Natural killer cell treated with Interleukin-12 subunit alpha and Interleukin-12 subunit beta and Interleukin-15 and Interleukin-18, amount 100 ng/mL, for 72 hours (primary cell): ENCODE measurements at places on chromosomes 3 and 15. TPM values are rescaled to one million over a fixed set of nuclear protein-coding genes. Genes with fewer than 3 reads are reported as not detected.

DNA sequence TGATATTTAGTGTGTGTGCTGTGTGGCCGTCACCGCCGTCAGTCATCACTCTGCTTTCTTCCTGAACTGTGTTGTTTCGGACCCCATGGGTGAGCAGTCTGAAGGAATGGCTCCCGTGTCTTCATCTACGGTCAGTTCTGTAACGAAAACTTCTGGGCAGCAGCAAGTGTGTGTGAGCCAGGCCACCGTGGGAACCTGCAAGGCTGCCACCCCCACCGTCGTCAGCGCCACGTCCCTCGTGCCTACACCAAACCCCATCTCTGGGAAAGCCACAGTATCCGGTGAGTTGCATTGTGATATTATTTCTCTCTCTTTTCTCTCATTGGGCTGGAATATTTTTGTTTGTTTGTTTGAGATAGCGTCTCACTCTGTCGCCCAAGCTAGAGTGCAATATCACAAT is 34.7 kb downstream of the MAP6D1 start:
- no peak for DNase-seq

Gene IGSF10
- not detected for total RNA-seq

GRCh38 chr3:14460342-14461005 is 58.1 kb downstream of the SLC6A6 start:
- DNase-seq = no peak

Gene PPP2R3A
- 0.11 TPM for total RNA-seq

DNA sequence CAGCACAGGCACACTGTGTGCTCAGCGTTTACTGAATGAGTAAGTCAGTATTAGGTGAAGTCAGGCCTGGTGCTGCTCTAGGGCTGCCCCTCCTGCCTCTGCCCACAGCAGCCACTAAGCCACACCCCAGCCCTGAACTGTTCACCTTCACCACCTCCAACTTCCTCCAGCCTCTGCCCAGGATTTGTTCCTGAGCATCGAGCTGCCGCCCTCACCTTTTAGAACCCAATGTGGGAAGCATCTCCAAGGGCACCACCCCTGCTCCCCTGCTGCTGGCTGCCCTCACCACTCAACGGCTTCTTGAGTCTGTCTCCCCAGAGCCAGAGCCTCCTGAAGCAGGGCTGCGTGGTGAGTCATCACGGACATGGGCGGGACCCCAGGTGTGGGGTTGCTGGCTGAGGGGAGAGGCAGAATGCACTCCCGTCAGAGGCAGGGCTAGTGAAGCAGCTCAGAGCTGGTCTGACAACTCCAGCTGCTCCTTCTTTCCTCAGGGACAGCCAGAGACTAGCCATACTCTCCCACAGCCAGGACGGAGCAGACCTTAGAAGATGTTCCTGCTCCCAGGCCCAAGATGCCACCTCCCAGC is 5.8 kb downstream of the HYAL2 start:
- DNase-seq = peak; percentile 49

Gene SPESP1
- 0.50 TPM for total RNA-seq

Gene UBR1
- total RNA-seq = 56.4 TPM

DNA sequence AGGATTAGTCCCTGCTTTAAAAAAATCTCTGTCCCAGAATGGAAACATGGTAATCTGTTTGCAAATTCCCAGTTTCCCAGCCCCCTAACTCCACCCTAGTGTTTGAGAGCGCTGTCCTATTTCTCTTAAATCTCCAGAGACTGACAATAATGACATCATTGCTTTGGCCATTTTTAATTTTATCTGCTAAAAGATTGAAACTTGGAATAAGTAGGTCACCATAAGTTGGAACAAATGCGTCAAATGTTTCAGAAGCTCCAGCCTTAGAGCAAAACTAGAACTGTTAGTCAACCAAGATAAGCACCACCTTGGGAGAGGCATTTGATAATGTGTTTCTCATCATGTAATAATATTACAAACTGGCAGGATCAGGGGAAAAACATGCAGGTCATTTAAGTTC is 25.7 kb upstream of the MB21D2 start:
- no peak for DNase-seq

DNA sequence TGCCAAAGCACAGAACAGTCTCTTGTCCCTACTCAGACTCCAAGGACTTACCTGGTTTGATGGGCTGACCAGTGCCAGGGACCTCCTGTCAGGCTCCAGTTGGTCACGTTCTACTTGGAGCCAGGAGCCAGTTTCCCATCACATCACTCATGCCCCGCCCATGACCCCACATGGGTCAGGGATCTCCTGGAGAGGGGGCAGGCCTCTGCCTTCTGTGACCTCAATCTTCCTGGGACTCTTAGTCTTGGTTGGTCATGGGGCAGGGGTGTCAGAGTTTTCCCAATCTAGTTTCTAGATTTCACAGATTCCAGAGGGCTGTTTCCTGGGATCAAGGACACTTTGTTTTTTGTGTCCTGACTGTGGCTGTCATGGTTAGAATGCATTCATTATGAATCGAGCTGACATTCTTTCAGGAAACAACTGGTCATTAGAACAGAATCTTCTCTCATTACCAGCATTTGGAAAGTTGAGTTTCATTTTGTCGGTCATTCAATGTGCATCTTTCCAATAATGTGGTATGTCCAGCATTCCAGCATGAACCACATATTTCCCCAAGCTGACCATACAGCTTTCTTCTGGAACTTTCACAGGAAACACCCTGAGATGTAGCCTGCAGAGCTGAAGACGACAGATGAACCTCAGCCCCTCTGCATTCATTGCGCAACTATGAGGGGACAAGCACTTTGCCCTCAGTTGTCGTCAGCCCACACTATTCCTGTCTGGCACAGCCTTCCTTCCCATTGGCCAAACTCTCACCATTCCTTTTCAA is 19.8 kb downstream of the CYP19A1 start:
- no peak for DNase-seq

DNA sequence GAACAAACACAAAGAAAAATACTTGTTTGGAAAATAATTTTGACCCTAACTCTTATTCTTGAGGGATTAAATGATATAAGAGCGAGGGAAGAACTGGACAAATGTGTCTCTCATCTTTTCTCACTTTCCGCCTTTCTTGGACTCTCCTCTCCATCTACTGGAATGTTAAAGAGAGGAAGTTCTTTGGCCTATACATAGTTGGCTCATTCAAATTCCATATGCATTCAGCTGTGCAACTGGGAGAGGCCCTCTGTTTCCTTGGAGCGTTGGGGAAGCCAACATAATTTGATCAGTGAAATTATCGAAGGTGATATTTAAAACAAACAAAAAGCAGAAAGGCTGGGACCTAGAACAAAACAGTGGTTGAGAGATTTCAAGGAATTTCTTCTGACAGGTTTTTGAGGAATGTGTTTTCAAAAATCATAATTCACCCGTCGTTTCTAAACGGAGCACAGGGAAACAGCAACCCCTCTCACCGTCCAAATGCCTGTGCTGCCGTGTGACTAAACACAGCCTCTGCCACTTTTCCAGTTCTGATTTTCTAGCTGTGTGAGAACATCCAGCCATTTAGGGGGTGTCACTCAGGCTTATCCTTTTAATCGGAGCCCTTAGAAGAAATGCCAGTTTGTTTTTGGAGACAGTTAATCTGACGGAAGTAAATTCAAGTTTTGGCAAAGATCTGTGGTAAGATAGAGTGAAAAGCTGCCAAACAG is 489.9 kb downstream of the SOX2 start:
- DNase-seq = no peak

- no peak for DNase-seq
Measured at GRCh38 chr3:101567528-101568317, 6.1 kb downstream of the TRMT10C start.

DNA sequence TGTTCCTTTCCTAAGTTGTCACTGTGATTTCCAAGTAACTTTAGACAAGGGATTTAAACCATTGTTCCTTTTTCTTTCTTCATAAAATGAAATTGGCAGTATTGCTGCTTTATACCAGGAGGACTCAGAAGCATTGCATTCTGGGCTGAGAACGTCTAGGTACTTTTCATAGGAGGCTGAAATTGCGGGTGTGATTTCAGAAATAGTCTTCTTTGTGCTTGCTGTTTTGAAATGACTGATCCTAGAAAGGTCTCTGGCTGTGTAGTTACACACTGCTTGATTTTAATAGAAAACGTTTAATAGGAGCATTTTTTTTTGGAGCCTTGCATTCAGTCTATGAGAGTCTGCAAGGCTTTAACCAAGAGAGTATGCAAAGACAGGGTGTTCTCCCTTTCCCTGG is 56.3 kb downstream of the PPM1L start:
- DNase-seq = no peak

DNA sequence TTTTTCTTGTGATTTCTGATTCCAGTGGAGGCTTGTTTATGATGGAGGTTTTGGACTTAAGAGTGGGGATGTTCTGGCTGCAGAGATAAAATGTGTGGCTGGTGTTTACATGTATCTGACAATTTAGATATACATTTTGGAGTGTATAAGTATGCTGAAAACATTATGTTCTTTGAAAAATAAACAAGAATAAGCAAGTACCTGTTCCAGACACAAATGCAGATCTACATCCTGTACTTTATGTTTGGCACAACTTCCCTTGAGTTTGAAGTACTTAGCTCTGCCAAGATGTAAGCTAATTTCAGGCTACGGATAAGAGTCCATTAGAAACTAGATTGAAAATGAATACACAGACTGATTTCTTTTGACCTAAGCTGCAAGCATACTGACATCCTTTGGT is 277.2 kb downstream of the CHST2 start:
- DNase-seq = no peak

Gene ZSCAN29
- 30.4 TPM for total RNA-seq

GRCh38 chr15:20348900-20349773 is 192.5 kb downstream of the GOLGA6L6 start:
- DNase-seq = no peak

- DNase-seq = no peak
Measured at GRCh38 chr3:149310796-149311534, 22.5 kb downstream of the TM4SF18 start.

DNA sequence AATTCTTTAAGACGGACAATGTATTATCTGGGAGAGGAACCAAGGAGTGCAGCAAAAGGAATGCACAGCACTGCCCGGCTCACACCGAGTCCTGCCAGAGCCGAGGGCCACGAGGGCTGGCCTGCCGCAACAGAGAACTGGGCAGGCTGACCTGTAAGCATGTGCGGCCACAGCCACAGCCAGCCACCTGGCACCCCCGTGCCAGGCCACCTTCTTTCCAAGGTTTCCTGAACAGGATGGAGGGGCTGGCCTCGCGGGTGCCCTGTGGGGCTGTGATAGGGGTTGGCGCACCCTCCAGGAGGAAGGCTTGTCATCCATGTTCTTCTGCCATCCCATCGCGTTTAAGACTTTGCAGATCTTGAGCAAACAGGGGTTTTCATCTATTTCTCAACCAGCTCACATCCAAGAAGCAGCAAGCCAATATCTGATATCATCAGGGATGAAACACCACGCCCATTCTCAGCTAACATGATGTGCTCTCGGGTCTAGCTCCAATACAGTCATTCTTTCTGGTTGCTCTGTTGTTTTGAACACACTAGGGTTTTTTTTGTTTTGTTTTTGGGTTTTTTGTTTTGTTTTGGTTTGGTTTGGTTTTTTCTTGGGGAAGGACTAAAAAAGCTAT is 10.2 kb downstream of the CA12 start:
- DNase-seq = no peak

Gene NLGN1
- not detected for total RNA-seq

Gene KNG1
- not detected for total RNA-seq

- no peak for DNase-seq
Measured at GRCh38 chr3:10334042-10334441, 13.1 kb upstream of the SEC13 start.

- DNase-seq = no peak
Measured at GRCh38 chr3:123587401-123587800, 2.5 kb upstream of the HACD2 start.

- no peak for DNase-seq
Measured at GRCh38 chr3:100864471-100865250, 128.6 kb downstream of the ABI3BP start.

- DNase-seq = no peak
Measured at GRCh38 chr3:59978979-59979378, 929.2 kb upstream of the CFAP20DC start.

Gene GOLGA6L7
- total RNA-seq = not detected

- no peak for DNase-seq
Measured at GRCh38 chr3:194691481-194692283, 6.0 kb downstream of the FAM43A start.

- DNase-seq = no peak
Measured at GRCh38 chr3:123481722-123482457, 33.0 kb upstream of the ADCY5 start.

- DNase-seq = no peak
Measured at GRCh38 chr15:59166601-59167265, 39.9 kb upstream of the LDHAL6B start.

Gene FGD5
- not detected for total RNA-seq

Gene ADAMTSL3
- not detected for total RNA-seq

Gene PROK2
- not detected for total RNA-seq

Gene GPR156
- total RNA-seq = not detected

Gene AZI2
- total RNA-seq = 50.1 TPM

Gene LIPC
- 0.69 TPM for total RNA-seq

- no peak for DNase-seq
Measured at GRCh38 chr3:12751571-12751970, 7.5 kb downstream of the TMEM40 start.

- DNase-seq = no peak
Measured at GRCh38 chr3:152160350-152161011, 108.2 kb upstream of the MBNL1 start.

- DNase-seq = no peak
Measured at GRCh38 chr15:85482894-85483293, 102.5 kb downstream of the AKAP13 start.
